Stimulated activated naive CD4-positive, alpha-beta T cell treated with Interleukin-2 at 50 U/mL for 16 hours (primary cell): ENCODE measurements at places on chromosomes 16 and 17.

- DNase-seq: no peak
Observed at GRCh38 chr17:68800751-68801150, 154.4 kb downstream of the ABCA8 start.

GRCh38 chr16:55912022-55912421 lies 36.8 kb upstream of the CES5A start:
- no peak for DNase-seq

DNA sequence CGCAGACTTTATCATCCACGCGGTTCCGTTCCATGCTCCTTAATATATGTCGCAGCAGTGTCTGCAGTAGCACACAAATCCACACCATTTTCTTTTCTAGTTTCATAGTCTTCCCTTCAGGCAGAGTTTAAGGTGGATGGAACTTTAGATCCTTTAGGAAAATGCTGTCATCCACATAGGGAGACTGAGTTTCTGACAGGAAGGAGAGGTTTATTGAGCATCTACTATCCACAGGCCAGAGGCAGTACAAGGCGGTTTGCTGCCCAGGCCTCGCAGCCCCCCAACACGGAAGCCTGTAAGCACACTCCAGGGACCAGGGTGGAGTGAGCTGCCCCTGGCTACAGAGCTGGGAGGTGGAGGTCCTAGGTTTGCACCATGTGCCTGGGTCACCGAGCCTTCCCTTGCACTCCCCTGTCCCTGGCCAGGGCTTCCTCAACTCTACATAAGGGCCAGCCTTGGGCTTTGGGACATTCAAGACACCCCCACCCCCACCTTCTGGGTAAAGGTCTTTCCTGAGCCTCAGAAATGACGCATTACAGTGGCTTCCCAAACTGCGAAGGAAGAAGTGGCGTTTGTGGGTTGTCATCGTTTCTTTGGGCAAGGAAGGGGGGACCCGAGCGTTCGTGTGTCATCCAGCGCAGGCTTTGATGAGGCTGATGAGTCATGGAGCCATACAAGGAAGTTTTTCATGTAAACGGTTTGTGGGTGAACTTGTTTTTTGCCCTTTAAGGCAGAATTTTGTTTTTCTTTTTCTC lies 146.5 kb upstream of the PLCG2 start:
- peak; percentile 73 for DNase-seq

DNA sequence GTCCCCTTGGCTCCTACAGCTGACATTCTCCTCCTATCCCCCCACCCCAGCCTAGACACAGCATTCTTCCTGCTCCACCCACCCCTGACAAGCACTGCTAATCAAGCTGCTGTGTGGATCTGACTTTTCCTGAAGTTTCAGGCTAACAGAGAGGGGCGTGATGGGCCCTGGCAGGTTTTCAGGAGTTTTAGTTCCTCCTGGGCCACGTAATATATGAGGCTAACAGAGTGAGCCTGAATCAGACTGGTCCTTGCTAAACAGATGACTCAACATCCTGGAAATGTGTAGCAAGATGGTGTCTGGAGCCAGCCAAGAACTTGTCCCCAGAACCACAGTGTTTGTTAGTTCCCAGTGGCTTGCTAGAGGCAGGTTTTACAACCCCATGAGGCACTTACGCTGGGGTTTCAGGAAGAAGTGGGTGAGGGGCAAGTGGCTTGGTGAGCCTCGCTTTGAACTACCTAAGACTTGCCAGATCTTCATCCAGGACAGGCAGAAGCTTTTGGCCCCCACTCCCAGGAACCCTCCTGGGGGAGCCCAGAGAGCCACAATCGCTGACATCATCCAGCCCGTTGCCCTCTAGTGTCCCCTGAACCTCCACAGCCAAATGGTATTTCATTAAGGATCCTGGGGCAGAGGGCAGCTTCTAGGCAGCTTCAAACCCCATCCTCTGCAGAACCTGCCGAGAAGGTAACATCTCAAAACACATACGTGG lies 15.9 kb downstream of the TMEM92 start:
- DNase-seq: no peak

GRCh38 chr17:20187049-20187448 lies 177.9 kb downstream of the SPECC1 start:
- no peak for DNase-seq

- peak; percentile 5 for DNase-seq
Observed at GRCh38 chr17:9291912-9292560, 270.7 kb downstream of the NTN1 start.
